ENCODE measurements at places on chromosomes 1 and 21. TPM values are rescaled to one million over a fixed set of nuclear protein-coding genes. Genes with fewer than 3 reads are reported as not detected.

GRCh38 chr21:42959728-42960127, 14.6 kb upstream of the PKNOX1 start:
- no peaks in the 10 kb centered on the region for H3K27me3 ChIP-seq
- DNase-seq: no peak
- H3K27ac ChIP-seq: no peak overlapping the region
- H3K4me3 ChIP-seq: no peak overlapping the region
- no peaks in the 10 kb centered on the region for H3K4me1 ChIP-seq

GRCh38 chr1:60102267-60103061, 28.9 kb upstream of the C1orf87 start:
- H3K4me3 ChIP-seq: no peak overlapping the region
- no peak for DNase-seq
- no peak overlapping the region for H3K27ac ChIP-seq
- no peaks in the 10 kb centered on the region for H3K27me3 ChIP-seq
- H3K4me1 ChIP-seq: no peaks in the 10 kb centered on the region

DNA sequence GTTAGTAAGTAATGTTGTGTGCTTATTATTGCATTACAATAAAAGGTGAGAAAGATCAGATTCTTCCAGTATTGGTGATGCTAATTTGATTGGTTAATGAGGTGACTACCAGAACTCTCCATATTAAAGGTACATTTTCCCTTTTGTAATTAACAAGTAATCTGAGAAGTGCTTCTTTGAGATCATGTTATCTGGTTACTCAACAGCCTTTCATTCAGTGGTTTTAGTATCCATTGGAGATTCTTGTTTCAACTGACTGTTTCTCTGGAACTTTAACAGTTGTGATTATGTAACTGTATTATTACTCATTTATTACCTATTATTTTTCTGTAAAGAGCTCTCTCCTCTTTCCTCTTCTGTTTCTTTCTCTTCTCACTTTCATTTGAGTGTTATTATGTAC, 86.7 kb downstream of the PEX14 start:
- DNase-seq: no peak
- no peak overlapping the region for H3K4me3 ChIP-seq
- H3K27me3 ChIP-seq: no peaks in the 10 kb centered on the region
- H3K36me3 ChIP-seq: no peaks in the 10 kb centered on the region

DNA sequence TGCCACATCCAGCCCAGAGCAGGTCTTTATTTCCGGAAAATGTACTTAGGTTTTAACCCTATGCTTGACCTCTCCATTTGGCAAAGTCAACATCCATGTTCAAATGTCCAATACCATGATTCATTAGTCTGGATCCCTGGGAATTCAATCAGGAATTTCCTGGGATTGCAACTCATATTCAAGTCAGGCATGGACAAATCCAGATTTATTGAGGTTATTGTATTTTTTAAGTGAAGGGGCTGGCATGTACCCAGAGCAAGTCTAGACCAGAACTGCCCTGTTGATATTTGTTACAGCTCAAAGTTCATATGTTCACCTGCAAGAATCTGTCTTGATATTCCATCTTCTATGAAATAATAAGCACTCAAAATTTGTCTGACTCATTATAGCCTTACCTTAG, 521.1 kb downstream of the ADGRL2 start:
- no peak overlapping the region for H3K27ac ChIP-seq
- DNase-seq: no peak
- no peaks in the 10 kb centered on the region for H3K4me1 ChIP-seq
- H3K27me3 ChIP-seq: no peaks in the 10 kb centered on the region

DNA sequence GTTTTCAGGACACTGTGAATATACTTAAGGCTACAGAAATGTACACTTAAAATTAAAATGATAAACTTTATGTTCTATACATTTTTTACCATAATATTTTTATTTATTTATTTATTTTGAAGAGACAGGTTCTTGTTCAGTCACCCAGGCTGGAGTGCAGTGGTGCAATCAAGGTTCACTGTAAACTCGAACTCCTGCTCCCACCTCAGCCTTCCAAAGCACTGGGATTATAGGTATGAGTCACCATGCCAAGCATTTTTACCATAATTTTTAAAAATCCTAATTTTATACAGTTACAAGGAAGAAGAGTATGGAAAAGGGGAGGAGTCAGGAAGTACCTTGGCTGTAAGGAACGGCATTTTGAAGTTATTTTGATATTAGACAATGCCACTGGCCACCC, 23.6 kb upstream of the ANGPTL3 start:
- no peak for DNase-seq
- H3K4me1 ChIP-seq: no peaks in the 10 kb centered on the region
- H3K36me3 ChIP-seq: peaks cover 7% of the 10 kb centered on the region
- H3K27me3 ChIP-seq: no peaks in the 10 kb centered on the region
- H3K4me3 ChIP-seq: no peak overlapping the region

- DNase-seq: no peak
- H3K27me3 ChIP-seq: no peaks in the 10 kb centered on the region
- H3K27ac ChIP-seq: no peak overlapping the region
- no peak overlapping the region for H3K4me3 ChIP-seq
Measured at GRCh38 chr1:42176902-42177519, 12.5 kb upstream of the GUCA2A start.

- H3K27me3 ChIP-seq: no peaks in the 10 kb centered on the region
- H3K27ac ChIP-seq: no peak overlapping the region
- H3K4me1 ChIP-seq: no peaks in the 10 kb centered on the region
- no peaks in the 10 kb centered on the region for H3K36me3 ChIP-seq
- H3K4me3 ChIP-seq: no peak overlapping the region
- DNase-seq: no peak
Measured at GRCh38 chr1:223533708-223534107, 131.8 kb downstream of the CAPN8 start.

DNA sequence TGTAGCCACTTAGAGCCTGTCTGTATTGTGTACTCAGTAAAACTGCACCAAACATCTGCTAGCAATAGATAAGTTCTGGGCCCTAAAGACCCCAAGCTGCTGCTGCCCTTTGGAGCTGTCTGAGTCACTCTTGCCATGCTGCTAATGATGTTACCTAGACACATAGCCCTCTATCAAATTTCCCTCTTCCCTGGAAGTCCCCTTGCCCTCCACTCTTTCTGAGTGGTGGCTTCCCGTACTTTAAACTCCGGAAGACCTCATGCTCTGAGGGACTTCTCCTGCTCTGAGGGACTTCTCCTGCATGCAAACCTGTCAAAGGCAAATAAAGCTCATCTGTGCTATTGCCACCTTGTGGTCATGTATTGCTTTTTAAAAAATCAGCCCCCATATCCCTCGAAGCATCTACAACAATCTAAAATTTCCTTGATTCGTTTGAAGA, 34.0 kb downstream of the FH start:
- no peak overlapping the region for H3K4me3 ChIP-seq
- no peak for DNase-seq
- no peaks in the 10 kb centered on the region for H3K27me3 ChIP-seq
- no peak overlapping the region for H3K27ac ChIP-seq

DNA sequence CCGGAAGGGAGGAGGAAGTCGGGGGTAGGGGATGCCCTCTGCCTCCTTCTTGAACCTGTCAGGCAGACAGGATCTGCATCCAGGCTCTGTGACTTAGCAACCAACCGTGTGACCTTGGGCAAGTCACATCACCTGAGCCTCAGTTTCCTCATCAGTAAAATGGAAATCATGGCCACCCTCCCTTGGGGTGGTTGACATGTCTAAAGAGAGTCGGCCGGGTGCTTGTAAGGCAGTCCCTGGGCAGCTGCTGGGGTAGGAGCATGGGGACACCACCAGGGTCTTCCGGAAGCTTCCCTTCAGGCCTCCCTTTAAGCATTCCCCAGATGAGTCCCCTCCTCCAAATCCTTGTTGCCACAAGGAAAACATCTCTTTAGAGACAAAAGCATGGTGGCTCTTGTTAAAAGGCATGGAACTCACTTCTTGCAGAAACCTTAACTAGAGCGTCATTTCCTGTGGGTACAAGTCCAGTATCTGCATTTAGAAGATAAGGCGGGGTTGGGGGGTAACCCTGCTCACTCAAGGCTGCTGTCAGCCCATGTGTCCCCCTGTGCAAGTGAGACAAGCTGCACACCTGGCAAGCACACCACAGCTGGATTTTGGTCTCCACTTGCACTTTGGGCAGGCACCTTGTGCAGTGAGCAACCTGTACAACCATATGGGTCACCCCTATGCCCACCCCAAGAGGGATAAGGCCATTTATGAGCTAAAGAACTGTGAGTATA, 10.4 kb downstream of the CLCNKB start:
- no peak overlapping the region for H3K27ac ChIP-seq
- no peaks in the 10 kb centered on the region for H3K36me3 ChIP-seq
- DNase-seq: no peak
- no peaks in the 10 kb centered on the region for H3K27me3 ChIP-seq

DNA sequence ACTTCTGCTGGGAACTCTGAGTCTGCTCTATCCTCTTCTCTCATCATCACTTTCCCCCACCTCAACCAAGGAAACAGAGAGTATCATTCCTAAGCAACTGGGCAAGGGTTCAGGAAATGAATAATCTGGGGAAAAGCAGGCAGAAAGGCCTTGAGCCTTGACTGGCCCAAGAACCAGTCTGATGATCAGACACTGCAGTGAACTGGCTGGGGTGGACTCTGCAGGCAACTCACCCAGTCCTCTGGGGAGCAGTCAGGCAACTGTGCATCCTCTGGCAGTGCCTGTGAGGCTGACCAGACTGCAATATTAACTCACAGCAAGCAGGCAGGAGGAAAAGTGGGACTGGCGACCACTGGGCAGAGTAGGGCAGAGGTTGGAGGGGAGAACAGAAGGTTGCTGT, 991 bp downstream of the ANKRD35 start:
- no peaks in the 10 kb centered on the region for H3K36me3 ChIP-seq
- H3K27me3 ChIP-seq: no peaks in the 10 kb centered on the region
- no peak for DNase-seq
- H3K4me1 ChIP-seq: peaks cover 10% of the 10 kb centered on the region
- H3K4me3 ChIP-seq: no peak overlapping the region
- no peak overlapping the region for H3K27ac ChIP-seq

DNA sequence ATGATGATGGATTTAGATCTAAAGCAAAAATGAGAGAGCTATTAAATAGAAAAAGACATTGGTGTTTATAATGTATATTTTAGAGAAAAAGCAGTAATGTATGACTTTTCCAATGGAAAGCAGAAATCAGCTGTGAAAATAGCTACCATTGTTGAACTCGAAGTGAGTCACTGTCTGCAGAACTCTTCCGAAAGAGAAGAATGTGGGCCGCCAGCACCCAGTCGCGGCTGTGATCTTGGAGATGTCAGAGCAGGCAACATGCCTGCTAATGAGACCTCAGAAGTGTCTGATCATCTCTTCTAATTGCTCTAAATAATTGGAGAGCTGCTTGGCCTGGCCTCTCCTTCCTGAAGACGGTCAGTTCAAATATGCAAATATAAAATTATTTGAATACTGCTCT, 333.6 kb upstream of the RUNX1 start:
- no peak overlapping the region for H3K27ac ChIP-seq
- no peak overlapping the region for H3K4me3 ChIP-seq
- no peaks in the 10 kb centered on the region for H3K4me1 ChIP-seq
- no peaks in the 10 kb centered on the region for H3K27me3 ChIP-seq
- DNase-seq: no peak
- H3K36me3 ChIP-seq: no peaks in the 10 kb centered on the region

DNA sequence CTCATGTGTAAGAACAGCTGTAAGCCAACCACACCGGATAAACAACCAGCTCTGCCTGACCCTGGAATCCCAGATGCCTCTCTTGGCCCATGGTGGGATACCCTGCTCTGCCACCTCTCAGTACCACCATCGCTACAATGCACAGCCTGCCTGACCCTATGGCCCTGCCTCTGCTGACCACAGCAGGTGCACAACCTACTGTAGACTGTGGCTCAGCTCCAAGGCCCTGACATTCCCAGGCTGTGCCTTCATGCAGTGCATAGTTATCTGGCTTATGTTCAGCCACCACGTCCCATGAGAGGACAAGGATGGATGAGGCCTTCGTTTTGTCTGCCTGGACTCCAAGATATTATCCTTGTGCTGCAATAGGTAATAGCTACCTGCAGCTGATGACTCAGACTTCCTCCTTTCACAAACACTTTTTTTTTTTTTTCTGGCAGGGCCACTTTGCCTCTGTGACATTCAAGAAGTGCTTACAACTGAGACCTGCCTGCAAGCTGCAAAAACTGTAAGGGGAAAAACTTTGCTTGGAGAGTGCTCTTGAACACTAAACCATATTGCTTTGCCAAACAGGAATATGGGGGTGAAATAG, 177.7 kb downstream of the URB2 start:
- no peak for DNase-seq
- no peak overlapping the region for H3K27ac ChIP-seq
- no peaks in the 10 kb centered on the region for H3K27me3 ChIP-seq

Gene OR10J1
- not detected for total RNA-seq

Gene BCL10
- total RNA-seq: 3.7 TPM

Gene GCLM
- 3.3 TPM for total RNA-seq
